ENCODE measurements at places on chromosomes 6 and 20.
A peak's percentile ranks its signal among the peaks of the same experiment; 100 is the strongest.

DNA sequence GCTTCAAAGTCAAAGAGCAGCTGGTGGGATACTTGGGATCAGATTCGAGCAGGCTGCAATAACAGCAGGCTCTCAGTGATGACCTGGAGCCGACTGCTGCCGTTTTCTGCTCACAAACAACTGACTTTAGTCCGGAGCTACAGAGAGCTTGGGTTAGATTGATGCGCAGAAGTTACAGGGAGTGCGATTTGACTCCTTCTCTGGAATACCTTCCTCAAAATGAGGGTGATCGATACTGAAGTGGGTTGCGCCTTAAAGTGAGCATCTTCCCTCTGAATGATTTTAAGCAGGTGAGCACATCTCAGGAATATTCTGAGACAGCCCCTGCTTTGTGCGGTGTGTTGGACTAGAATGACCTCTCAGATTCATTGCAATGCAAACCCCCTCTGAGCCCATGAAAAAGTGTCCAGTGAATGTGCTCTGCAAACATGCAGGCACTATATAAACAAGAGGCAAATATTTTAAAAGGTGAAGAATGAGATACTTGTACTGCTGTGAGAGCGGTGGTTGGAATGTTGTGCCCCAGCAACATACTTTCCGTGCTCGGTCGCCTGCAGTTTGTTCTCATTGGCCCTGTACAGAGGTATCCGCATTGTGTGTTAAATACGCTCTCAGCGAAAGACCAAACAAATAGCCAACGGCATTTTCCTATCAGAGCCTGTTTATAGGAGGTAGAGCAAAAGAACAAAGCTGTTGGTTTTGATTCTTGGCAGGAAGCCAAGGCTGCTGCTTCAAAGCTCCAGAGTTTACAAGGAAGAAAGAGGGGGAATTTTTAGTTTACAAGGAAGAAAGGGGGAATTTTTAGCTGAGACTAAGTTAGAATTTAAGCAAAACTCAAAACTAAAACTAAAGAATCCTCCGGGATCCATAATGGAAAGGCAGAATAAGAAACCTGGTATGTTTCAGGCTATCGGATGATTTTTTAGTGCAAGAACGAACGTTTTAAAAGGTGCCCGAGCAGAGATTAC is 67.7 kb downstream of the PHACTR2 start:
- no peak for DNase-seq

GRCh38 chr6:161354276-161354840 is 80.5 kb upstream of the AGPAT4 start:
- DNase-seq, result no peak

- DNase-seq, result no peak
Measured at GRCh38 chr6:7954477-7955200, 44.1 kb upstream of the TXNDC5 start.

GRCh38 chr20:10007747-10008146 is 27.0 kb upstream of the ANKEF1 start:
- DNase-seq, result no peak

- no peak for DNase-seq
Measured at GRCh38 chr20:21739161-21739560, 33.7 kb downstream of the PAX1 start.

- DNase-seq, result no peak
Measured at GRCh38 chr6:82374516-82374915, 10.9 kb downstream of the TPBG start.

DNA sequence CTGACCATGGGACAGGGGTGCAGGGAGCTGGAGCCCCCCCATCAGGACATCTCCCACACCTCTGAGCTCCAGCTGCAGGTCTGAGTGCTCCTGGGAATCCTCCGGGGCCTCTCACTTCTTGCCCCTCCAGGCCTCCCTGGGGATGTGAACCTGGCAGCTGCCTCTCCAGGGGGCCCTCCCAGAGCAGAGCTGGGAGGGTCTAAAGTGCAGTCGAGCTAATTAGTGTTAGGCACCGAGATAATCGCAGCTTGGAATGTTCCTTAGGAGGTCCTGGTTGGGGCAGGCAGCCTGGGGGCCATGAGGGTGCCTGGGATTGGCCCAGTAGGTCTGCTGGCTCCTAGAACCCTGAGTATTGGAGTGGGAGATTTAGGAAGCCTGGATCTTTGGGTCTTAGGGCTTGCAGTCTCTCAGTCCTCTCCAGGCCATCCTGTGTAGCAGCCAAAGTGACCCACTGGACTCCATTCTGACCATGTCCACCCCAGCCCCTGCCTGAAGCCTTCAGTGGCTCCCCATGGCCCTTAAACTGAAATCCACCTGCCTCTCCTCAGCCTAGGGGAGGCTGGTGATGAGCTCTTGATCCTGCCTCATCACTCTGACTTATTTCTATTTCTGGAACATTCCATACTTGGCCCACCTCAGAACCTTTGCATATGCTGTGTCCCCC is 26.0 kb downstream of the CEBPB start:
- no peak for DNase-seq

GRCh38 chr6:52221302-52221701 is 23.0 kb downstream of the IL17F start:
- DNase-seq, result peak; percentile 65

- DNase-seq, result no peak
Measured at GRCh38 chr20:35129647-35130069, 17.5 kb downstream of the EDEM2 start.

GRCh38 chr20:61719691-61720347 is 345.9 kb downstream of the TAF4 start:
- DNase-seq, result peak; percentile 56

GRCh38 chr6:35194390-35194789 is 19.4 kb upstream of the SCUBE3 start:
- DNase-seq, result no peak

DNA sequence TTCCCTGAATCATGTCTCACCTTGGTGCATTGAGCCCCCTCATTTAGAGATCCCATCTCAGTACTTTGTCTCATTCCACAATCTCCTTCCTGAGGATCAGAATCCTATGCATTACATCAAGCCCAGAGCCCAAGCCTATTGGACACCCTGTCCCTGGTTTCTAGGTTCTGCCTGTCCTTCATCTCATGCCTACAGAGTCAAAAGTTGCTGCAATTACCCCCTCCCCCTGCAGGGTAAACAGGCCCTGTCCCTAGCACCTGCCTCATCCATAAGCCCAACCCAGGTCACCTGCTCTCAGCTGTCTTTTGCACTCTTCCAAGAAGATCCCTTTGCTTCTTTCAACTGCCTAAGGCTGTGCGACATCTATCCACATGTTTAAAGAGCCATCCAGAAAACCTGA is 93.9 kb downstream of the SPTLC3 start:
- no peak for DNase-seq

DNA sequence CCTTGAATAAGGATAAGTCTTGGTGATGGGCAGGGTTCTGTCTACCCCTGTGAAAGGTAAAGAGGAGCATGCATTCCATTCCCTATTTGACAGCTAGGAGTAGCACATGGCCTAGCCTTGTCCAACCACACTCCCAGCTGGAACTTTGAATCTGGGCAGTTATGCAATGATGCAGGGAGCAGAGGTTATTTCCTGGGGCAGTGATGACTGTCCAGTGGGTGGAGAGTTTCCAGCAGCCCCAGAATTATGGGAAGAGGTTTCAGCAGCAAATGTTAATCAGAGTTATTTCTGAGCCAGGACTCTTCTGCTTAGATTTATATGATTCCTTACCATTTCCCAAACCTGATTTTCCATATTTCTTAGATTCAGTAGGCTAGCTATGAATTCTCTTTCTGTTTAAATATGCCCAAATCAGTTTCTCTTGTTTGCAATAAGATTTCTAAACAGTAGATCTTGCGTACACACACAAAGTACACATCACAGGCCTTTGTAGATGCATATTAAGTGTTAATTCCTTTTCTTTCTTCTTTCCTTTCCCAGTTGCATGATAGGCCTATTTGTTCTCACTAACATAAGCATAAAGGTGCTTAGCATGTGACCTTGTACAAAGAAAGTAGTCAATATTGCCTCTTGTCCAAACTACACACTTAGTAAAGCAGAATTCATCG is 17.3 kb upstream of the TXLNB start:
- DNase-seq, result no peak

- DNase-seq, result no peak
Measured at GRCh38 chr6:72048080-72048479, 161.7 kb downstream of the RIMS1 start.
